Stimulated activated CD8-positive, alpha-beta memory T cell treated with anti-CD3 and anti-CD28 coated beads, Interleukin-4, amount 100 ng/mL, for 48 hours (primary cell): ENCODE measurements at places on chromosomes 4 and X.

- no peak for DNase-seq
Measured at GRCh38 chrX:111165902-111166301, 69.9 kb downstream of the PAK3 start.

DNA sequence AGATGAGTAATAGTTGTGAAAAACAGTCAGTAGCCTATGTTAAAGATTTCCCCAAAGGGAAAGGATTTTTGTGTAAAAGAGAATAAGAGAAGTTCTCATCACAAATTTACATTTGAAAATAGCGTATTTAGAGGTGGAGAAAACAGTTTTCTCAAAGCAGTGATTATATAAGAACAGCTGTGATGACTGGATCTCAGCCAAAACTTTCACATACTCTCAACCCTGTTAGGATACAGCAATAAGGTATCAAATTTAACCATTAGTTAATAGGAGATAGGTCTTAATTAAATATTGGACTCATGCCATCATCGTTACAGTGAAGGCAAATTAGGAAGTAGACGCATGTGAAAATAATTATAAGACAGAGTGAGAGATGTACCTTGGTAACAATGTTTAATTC, 622.7 kb downstream of the PCDH18 start:
- no peak for DNase-seq

DNA sequence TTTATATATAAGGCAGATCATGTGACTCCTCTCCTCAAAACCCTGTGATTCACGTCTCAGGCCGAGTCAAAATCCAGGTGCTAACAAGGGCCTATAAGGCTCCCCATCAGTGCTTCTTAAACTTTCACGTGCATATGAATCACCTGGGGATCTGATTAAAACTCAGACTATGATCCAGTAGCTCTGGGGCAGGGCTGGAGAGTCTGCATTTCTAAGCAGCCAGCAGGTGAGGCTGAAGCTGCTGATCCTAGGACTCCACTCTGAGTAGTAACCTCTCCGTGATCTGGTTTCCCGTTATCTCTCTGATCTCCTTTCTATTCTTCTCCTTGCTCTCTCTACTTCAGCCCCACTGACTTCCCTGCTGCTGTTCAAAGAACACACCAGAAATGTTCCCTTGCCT, 252.4 kb upstream of the RPS6KA3 start:
- no peak for DNase-seq

DNA sequence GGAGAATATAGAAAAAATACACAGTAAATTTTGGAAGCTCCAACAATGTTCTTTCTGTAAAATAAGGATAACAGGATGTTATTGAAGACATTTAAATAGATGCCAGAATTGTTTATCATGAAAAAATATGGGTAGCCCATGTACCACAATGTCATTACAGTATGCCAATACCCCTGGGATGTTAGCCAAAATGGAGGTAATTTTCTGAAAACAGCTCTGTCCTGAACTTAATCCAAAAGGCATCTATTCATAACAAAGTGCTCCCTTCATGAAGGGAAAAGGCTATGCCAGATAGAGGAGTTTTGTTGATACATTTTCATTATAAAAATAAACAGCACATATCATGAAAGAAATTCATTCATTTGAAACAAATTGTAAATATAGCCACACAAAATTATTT, 1902.6 kb upstream of the AGA start:
- no peak for DNase-seq

GRCh38 chrX:154051201-154051810, 31.6 kb upstream of the IRAK1 start:
- DNase-seq = peak; percentile 80

DNA sequence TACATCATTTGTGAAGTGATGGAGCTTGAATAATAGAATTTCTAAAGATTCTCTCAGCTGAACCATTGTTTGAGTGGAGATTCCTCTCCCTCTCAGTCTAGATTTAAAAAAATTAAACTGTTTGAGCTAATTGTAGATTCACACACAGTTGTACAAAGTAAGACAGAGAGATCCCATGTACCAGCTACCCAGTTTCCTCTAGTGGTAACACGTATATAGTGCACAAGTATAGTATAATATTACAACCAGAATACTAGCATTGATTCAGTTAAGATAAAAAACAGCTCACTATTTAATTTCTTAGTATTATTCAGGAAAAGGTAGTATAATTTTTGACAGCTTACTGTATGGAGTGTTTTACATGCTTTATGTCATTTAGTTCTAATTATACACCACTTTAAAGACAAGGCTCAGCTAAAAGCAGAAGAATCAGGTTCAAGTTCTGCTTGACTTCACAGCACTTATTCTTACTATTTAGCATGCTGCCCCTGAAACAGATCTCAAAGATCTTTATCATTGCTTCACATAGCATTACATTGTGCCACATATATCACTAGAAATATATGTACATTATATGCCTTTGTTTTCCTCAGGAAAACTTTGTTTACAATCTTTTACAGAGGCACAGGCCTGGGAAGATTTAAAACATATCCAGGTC, 136.1 kb downstream of the SNCA start:
- no peak for DNase-seq

DNA sequence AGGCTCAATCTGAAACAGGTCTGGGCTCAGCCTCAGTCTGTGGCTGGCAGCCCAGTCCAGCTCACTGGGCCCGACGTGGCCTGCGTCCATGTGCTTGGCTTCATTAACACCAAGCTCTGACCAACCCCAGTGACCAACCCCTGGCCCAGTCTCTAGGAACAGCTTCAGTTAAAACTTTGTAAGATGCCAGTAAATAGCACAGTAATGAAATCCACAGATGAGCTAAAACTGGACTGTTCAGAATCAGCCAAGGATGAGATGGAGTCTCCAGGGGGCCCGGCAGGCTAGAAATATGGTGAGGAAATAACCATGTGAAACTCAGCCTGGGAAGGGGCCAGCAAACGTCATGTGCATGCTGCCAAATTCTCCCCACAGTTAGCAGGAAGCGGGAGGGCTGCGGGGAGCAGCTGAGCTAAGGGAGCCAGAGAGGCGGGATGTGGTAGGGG, 37.1 kb upstream of the XPNPEP2 start:
- DNase-seq = no peak

GRCh38 chr4:189823591-189823990, 117.1 kb upstream of the FRG1 start:
- DNase-seq = no peak

DNA sequence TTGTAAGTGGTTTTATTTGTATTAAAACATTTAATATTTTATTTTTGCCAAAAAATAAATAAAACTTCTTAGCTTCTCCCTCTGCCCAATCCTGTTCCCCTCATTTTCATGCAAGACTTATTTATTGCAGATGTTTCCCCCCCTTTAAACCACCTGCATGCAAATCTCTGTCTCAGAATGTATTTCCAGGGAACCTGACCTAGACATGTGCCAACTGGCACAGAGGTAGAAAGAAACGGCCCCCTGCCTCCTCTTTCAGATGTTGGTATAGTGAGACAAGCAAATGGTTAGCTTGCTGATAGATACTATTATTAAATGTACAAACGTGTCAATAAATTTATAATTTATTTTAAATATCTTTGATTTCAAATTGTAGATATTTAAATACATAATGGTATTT, 47.1 kb downstream of the KLF3 start:
- DNase-seq = no peak

DNA sequence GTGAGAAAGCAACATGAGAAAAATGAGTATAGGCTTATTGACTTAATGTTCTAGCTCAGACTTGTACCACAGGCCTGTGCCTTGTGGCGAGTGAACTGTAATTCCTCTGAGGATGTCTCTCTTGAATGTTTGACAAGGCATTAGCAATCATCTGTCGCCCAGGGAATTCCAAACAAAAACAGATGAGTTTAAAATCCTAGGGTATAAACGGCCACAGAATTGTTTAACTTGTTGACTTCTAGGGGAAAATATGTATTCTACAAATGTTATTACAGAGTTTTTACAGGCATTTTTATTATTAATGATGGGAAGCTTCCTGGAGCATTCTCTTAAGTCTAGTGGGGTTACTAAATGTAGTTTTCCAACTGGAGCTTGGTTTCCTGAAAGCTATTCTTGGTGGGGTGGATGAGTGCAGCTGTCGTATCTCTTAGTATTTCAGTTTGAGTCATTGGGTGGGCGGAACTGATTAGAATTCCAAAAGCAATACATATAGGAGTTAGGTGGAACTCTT, 40.6 kb downstream of the ARHGAP10 start:
- no peak for DNase-seq

DNA sequence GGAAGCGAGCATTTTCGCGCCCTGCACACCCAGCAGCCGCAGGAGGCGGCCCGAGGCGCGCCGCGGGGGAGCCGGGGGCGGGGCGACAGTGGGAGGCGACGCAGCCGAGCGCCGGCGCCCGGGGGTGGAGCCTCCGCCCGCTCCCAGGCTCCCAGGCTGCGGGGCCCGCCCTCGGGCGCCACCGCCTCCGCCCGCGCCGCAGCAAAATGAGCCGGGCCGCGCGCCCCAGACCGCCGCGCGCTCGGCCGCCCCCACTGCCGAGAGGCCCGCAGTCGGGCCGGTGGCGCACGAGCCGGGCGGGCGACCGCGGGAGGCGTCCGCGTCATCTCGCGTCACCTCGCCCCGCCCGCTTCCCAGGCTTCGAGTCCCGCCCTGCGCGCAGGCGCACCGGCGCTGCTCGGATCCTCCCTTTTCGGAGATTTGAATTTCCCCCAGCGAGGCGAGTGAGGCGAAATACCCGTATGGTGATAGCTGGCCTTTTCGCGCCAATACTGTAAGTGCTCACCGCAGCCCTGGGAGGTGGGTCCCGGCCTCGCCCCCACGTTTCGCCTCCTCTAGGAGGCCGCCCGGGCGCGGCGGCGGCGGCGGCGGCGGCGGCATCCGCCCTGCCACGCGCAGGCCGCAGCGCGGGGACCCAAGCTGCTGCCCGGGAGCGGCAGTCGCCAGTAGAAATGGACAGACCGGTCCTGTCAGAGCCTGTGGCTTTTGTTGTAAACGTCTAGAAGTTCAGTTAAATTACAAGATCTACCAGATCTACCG, at the start of gene TMEM187:
Gene TMEM187 (plus strand): TSS at position 387 of the 759 bp plus-strand sequence. CDS start 9,309 bp downstream, outside the sequence.
- DNase-seq = peak; percentile 88

DNA sequence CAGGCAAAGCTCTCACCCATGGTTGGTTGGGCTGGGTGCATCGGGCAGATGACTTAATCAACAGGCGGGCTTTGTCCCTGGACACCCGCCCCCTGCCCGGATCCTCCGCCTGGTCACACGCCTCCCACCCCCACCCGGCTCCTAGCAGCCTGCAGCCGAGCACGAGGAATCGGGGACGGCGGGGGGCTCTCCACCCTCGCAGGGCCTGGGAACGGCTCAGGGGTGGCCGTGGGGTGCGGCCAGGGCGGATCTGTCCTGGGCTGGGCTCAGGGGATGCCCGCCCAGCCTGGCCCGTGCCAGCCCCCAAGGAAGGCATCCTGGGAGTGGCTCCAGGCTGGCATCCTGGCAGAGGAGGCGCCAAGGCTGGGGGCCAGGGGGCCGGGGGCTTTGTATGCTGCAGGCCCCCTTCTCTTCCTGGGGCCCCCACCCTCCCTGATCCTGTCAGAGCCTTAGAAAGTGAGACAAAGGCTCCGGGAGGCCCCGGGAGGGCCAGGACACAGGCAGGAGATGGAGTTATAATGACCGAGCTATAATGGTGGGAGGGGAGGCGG, 32.5 kb upstream of the FGFR3 start:
- no peak for DNase-seq

GRCh38 chrX:69297506-69297905, 132.3 kb upstream of the PJA1 start:
- DNase-seq = no peak

- no peak for DNase-seq
Measured at GRCh38 chr4:83961575-83961974, 425.7 kb downstream of the GPAT3 start.

GRCh38 chr4:5887361-5888221, 5.3 kb downstream of the CRMP1 start:
- no peak for DNase-seq
